T-helper 2 cell (primary cell): ENCODE measurements at places on chromosomes 1 and 21.

DNA sequence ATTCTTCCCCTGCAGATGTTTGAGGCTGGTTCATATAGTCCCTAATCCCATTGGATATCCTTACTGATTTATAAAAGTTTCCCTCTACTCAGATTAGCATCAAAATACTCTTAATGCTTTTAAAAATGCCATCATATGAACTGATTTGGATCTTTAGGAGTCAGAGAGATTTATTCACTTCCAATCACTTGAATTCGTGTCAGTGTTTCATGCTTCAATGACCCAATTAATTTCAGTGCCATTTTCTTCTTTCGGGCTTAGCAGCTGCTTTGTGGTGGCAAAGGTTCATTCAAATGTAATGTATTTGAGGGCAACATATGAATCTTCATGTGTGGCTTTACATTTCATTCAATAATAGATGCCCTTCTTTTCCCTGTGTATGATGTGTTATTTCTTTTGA lies 2.2 kb upstream of the TSEN15 start:
- DNase-seq = no peak

DNA sequence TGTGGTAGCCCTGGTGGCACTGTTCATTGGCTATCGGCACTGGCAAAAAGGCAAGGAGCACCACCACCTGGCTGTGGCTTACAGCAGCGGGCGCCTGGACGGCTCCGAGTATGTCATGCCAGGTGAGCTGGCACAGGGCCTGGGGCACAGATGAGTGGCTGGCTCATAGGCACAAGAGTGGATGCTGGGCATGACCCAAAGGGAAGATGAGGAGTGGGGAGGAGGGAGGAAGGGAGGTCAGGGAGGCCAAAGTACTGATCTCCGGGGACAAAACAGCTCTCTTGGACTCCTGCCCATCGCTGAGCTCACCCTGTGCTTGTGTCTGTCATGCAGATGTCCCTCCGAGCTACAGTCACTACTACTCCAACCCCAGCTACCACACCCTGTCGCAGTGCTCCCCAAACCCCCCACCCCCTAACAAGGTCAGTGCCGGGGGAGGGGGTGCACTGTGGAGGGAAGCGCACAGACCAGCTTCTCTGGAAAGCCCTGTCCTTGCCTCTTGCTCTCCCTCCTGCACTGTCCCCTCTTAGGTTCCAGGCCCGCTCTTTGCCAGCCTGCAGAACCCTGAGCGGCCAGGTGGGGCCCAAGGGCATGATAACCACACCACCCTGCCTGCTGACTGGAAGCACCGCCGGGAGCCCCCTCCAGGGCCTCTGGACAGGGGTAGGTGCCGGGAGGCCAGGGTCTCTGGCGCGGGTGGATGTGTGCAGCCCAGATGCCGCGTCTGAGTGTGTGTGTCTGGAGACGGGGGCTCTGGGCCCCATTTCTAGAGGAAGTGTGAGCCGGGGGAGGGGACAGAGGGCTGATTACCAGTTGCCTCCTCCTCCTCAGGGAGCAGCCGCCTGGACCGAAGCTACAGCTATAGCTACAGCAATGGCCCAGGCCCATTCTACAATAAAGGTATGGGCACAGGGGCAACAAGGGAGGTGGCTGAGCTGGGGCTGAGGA lies 7.3 kb upstream of the LRRC71 start:
- DNase-seq = no peak

DNA sequence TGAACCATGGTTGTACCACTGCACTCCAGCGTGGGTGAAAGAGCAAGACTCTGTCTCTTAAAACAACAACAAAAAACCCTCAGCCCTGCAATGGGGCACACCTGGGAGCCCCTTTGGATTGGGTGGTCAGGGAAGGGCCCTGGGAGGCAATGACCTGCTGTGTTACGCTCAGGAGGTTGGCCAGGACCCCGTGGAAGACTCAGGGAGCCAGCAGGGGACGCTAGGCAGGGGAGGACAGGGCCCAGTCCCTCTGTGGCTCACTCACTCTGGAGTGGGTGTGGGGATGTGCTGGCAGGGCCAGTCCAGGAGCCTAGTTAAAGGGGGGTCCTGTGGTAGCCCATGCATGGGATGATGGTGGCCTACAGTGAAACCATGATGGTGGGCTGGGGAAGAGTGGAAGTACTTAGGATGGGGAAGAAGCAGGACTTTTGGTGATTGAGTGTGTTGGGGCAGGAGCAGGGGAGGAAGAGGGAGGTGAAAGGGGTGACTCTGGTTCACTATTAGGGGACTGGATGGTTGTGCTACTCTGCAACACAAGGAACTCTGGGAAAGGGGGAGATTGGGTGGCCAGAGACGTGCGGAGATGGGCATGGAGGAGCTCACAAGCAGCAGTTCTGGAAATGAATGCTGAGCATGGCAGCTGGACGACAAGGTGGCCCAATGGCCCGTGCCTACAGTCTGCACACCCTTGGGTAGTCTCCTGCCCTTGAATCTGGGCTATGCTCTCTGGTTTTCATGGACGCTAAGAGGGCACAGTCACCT lies 56.3 kb upstream of the FAM20B start:
- DNase-seq = no peak

DNA sequence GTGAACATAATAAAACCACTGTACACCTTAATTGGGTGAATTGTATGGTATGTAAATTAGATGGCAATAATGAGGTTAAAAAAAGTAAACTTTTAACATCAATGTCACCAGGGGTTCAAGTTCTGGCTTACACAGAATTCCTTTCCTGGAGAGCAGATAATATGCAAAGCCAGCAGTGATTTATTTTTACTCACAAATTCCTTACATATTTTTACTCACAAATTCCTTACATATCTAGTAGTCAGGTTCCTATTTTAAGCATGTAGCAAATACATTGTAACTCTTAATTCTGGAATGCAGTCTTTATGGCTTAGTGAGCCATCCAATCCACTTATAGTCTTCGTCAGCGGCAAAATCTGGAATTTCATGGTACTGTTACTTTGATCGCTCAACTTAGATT lies 1.3 kb upstream of the UBE4B start:
- DNase-seq = no peak

DNA sequence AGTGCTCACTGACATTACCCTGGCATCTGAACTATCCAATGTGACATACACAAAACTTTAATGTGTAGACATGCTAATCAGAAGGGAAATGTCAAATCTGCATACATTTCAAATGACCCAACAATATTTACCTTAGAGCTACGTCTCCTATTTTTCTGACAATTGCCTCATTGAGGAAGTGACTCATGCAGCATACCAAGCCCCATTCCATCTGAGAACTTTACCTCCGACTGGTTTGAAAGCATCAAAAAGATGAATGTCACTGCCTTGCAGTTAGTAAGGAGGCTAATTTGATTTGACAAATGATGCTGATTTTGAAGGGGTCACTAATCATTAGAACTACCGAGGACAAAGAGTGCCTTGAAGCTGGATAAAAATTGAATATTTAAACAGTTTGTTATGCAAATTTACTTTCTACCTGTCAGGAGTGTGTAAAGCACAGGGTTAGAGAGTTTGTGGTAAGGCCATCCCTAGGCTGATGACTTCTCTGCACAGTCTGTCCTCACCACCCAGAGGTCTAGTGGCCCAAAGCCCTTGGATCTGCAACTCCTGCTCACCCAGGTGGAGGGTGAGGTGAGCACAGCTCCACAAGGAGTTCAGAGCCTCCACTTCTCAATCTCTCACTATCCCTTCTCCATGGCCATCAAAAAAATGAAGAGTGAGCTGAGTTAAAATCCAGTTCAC lies 500.3 kb upstream of the C1orf87 start:
- DNase-seq = no peak

DNA sequence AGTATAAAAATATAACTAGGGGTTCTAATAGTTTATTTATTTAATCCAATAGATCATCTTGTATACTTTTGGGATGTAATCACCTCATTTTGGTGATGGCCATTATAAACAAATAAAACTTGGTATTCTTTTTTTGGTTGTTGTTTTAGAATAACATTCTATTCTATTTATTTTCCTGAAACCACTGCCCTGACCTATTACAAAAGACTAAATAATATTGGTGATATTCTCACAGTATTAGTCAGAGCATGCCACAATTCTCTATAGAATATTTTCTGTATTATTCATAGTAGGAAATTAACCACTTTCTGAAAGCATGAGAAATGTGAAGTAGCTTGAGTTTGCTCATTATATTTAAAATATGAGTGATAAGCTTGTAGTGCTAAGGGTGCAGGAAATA lies 54.1 kb upstream of the LRRC7 start:
- no peak for DNase-seq

GRCh38 chr1:172781513-172782140 lies 122.7 kb downstream of the FASLG start:
- DNase-seq = no peak

GRCh38 chr1:224353975-224354925 lies 2.4 kb upstream of the CNIH4 start:
- no peak for DNase-seq

GRCh38 chr1:192086644-192087043 lies 71.6 kb upstream of the RGS18 start:
- DNase-seq = no peak

- DNase-seq = no peak
Observed at GRCh38 chr1:212635141-212635631, 26.6 kb downstream of the ATF3 start.

DNA sequence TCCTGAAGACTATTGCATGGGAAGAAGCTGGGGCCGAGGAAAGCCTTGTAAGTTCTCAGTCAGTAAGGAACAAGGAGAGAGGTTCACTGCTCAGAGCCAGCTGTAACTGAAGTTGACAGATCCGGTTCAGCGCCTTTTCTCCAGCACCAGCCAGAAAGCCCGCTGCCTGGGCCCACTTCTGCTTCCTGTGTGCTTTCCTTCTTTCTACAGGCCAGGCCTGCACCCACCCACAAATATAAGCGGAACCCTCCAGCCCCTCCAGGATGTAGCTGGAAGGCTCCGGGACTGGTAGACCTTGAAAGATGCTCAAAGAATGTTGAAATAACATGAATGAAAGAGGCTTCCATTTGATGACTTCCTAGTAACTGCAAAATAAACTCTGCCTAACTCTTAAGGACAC lies 38.8 kb downstream of the PARP1 start:
- no peak for DNase-seq

- DNase-seq = no peak
Observed at GRCh38 chr1:18869847-18870594, 10.6 kb upstream of the TAS1R2 start.

GRCh38 chr1:1157914-1158710 lies 15.6 kb upstream of the TTLL10 start:
- DNase-seq = no peak

GRCh38 chr1:32276032-32276782 lies 15.7 kb upstream of the HDAC1 start:
- no peak for DNase-seq

DNA sequence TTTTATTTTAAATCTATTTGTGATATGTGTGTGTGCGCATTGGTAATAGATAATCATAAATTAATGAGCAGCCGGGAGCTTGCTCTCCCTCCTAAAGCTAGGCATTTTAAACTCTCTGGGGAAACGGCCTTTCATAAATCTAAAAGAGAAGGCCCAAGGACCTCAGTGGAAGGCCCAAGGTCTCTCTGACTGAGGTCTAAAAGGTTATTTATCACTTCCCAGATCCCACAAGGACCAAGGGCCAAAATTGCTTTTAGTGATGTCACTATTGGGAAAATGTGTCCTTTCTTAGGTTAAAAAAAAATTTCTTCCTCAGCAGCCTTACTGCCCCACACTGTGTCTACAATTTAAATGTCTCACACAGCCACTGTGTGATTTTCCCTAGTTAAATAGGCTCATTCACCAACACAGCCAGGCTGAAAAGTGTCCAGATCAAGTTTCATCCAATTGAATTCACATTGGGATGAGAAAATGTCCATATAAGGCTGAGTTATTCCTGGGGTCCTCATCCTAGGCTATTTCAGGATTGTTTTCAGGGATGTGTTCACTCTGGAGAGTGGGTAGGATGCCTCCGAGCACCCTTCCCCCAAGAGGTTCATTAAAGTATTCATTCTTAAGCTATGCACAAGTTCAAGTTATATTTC lies 46.1 kb downstream of the SLC44A3 start:
- DNase-seq = no peak

GRCh38 chr21:34642211-34643075 lies 26.4 kb upstream of the CLIC6 start:
- no peak for DNase-seq

DNA sequence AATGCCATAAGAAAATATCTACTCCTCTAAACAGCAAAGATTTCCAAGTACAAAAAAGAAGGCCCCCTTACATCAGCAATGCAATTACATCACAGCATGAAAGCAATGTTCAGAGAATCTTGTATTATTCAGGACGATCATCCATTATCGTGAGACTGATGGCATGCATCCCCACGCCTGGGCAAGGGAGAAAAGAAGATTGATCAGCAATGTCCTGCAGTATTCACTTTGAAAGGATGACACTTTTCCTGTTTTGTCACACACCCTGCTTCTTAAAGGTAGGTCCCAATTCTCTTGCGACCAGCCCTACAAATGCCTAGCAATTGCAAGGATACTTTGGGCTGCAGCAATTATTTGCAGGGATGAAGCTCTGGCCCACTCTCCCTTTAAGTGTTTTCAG lies 108.7 kb downstream of the TOMM20 start:
- DNase-seq = no peak

GRCh38 chr1:20347699-20348098 lies 57.0 kb downstream of the VWA5B1 start:
- DNase-seq = no peak

GRCh38 chr1:233004451-233004850 lies 54.0 kb downstream of the NTPCR start:
- DNase-seq = no peak

DNA sequence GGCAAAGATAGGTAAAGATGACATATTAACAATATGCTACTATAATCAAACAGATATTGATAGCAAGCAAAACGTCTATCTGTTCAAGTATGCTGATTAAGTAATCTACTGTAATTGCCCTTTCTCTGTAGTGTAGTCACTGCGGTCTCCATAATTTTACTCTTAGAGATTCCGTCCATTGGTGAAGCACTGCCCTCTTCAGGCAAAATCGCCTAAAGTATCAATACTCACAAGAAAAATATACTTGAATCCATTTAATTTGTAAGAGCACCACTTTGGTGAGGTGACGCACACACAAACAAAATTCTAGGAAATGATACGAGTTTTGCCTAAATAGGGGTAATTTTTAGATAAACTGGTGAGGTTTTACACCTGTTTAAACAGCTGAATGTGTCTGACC lies 434.6 kb upstream of the CHRM3 start:
- no peak for DNase-seq

GRCh38 chr1:41802532-41803501 lies 115.9 kb downstream of the HIVEP3 start:
- DNase-seq = no peak

GRCh38 chr1:28936528-28936927 lies 22.2 kb downstream of the EPB41 start:
- DNase-seq = no peak

- peak; percentile 16 for DNase-seq
Observed at GRCh38 chr1:23422241-23422877, 2.2 kb downstream of the TCEA3 start.

- DNase-seq = no peak
Observed at GRCh38 chr1:66119148-66119547, 326.5 kb downstream of the PDE4B start.
